ENCODE measurements at places on chromosomes 1 and 21.

GRCh38 chr1:154886281-154887015 is 16.4 kb upstream of the KCNN3 start:
- H3K4me1 ChIP-seq, result no peaks in the 10 kb centered on the region
- no peaks in the 10 kb centered on the region for H3K36me3 ChIP-seq

- H3K27me3 ChIP-seq, result no peaks in the 10 kb centered on the region
- no peak overlapping the region for H3K4me3 ChIP-seq
- H3K27ac ChIP-seq, result no peak overlapping the region
- H3K4me1 ChIP-seq, result no peaks in the 10 kb centered on the region
Observed at GRCh38 chr1:239952348-239953308, 139.1 kb upstream of the FMN2 start.

GRCh38 chr1:93665015-93665414 is 16.6 kb downstream of the BCAR3 start:
- peak overlapping the region; percentile 47 for H3K27ac ChIP-seq
- H3K36me3 ChIP-seq, result no peaks in the 10 kb centered on the region
- H3K27me3 ChIP-seq, result no peaks in the 10 kb centered on the region
- no peak overlapping the region for H3K4me3 ChIP-seq

GRCh38 chr1:162641114-162641513 is 8.8 kb downstream of the DDR2 start:
- H3K4me1 ChIP-seq, result peaks cover 2% of the 10 kb centered on the region
- no peak for DNase-seq
- H3K27ac ChIP-seq, result no peak overlapping the region
- H3K27me3 ChIP-seq, result no peaks in the 10 kb centered on the region
- no peaks in the 10 kb centered on the region for H3K36me3 ChIP-seq

DNA sequence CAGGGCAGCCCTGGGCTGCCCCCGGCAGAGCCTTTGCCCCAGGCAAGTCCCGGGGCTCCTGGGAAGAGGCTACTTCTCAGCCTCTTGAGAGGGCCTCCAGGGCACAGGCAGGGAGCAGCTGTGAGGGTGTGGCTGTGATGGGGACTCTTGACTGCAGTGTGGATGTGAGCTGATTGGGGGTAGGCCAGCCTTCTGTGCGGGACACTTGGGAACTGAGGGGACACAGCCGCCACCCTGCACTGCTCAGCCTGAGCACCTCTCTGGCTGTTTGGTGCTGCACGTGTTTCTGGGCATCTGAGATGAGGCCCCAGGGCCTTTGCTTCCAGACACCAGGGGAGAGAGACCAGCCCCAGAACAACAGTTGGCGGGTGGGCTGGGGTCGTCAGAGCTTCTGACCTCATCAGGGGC is 62.1 kb downstream of the SKI start:
- DNase-seq, result no peak
- H3K4me1 ChIP-seq, result peaks cover 78% of the 10 kb centered on the region
- H3K36me3 ChIP-seq, result no peaks in the 10 kb centered on the region
- H3K27me3 ChIP-seq, result no peaks in the 10 kb centered on the region
- H3K4me3 ChIP-seq, result peak overlapping the region; percentile 41
- peak overlapping the region; percentile 76 for H3K27ac ChIP-seq

GRCh38 chr1:203408486-203409481 is 57.9 kb upstream of the FMOD start:
- H3K4me3 ChIP-seq, result no peak overlapping the region
- H3K4me1 ChIP-seq, result peaks cover 63% of the 10 kb centered on the region
- peak overlapping the region; percentile 91 for H3K27ac ChIP-seq

DNA sequence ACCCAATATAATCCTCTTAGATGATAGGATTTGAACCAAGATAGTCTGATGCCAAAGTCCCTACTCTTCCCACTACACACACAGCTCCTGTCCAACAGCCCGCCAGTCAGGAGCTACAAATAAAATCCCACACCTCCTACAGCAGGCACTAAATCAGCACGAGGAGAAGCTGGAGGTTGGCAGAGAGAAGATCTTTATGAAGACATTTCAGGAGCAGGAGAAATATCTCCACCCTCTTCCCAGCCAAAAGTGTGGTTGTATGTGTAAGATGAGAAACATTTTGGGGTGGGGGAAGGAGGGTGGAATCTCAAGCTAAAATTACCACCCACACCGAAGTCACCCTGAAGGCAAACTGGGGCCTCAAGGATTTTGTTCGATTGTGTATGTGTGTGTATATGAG is 54.5 kb downstream of the PLXNA2 start:
- peaks cover 14% of the 10 kb centered on the region for H3K4me1 ChIP-seq
- H3K36me3 ChIP-seq, result no peaks in the 10 kb centered on the region
- no peak for DNase-seq
- no peak overlapping the region for H3K27ac ChIP-seq
- H3K27me3 ChIP-seq, result no peaks in the 10 kb centered on the region

- no peak for DNase-seq
- peaks cover 56% of the 10 kb centered on the region for H3K4me1 ChIP-seq
- no peak overlapping the region for H3K27ac ChIP-seq
- no peaks in the 10 kb centered on the region for H3K36me3 ChIP-seq
Observed at GRCh38 chr1:51871351-51871975, 7.1 kb downstream of the NRDC start.

DNA sequence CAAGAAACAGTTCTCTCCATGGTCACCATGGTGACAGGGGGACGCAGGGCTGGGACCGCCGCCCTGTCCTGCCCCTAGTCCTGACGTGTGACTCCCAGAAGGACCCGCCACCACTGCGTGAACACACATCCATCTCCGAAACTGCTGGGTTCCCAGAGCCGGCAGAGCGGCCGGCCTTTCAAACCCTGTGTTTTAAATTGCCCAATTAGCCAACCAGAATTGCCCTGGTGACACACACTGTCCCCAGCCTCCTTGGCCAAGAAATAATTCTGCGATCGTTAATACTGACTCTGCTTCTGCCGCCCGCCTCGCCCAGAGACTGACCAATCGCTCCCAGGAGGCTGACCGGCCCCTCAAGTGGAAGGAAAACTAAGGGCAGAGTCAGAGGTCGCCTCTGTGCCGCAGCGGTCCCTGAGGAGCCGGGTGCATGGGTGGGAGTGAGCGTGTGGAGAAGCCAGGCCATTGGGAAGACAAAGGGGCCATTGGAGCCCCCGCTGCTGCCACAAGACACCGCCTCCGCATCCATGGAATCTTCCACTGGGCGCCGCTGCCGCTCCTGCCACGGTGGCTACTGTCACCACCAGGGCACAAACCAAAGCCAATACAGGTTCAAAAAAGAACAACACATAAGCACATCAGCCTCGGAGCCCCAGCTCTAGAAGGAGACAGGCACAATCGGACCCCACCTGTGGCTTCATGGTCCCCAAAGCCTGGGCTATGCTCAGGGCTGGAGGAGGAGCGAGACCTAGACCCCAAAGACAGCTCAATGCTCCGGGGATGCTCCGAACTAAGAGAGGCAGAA is 273.2 kb downstream of the NPHP4 start:
- no peak overlapping the region for H3K4me3 ChIP-seq
- DNase-seq, result no peak
- H3K27me3 ChIP-seq, result no peaks in the 10 kb centered on the region
- H3K36me3 ChIP-seq, result no peaks in the 10 kb centered on the region

- no peak for DNase-seq
- H3K27ac ChIP-seq, result no peak overlapping the region
- no peak overlapping the region for H3K4me3 ChIP-seq
- no peaks in the 10 kb centered on the region for H3K4me1 ChIP-seq
Observed at GRCh38 chr1:68481041-68481440, 15.8 kb downstream of the DEPDC1 start.

DNA sequence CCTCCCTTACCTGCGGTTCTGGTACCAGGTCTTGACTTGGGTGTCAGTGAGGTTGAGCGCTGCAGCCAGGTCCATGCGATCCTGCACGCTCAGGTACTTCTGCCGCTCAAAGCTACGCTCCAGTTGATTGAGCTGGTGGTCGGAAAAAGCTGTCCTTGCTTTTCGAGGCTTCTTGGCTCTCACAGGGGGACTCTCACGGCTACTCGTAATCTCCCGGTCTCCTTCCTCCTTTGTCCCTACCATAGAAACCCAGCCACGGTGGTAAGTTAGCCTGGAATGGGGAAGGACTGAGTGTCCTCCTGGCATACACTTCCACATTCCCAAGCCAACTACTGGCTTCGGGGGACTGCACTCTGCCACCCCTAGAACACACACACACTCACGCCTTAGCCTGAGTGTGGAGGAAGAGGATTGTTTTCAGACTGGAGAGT is 2.6 kb downstream of the BARHL2 start:
- peaks cover 28% of the 10 kb centered on the region for H3K27me3 ChIP-seq
- H3K4me3 ChIP-seq, result no peak overlapping the region
- DNase-seq, result peak; percentile 43
- H3K27ac ChIP-seq, result no peak overlapping the region

- H3K36me3 ChIP-seq, result no peaks in the 10 kb centered on the region
- no peaks in the 10 kb centered on the region for H3K4me1 ChIP-seq
- DNase-seq, result no peak
- H3K27ac ChIP-seq, result no peak overlapping the region
Observed at GRCh38 chr1:165403835-165404482, 41.0 kb downstream of the RXRG start.

- H3K4me3 ChIP-seq, result no peak overlapping the region
- no peaks in the 10 kb centered on the region for H3K27me3 ChIP-seq
- H3K36me3 ChIP-seq, result no peaks in the 10 kb centered on the region
- DNase-seq, result no peak
Observed at GRCh38 chr1:80639777-80640533, 1160.8 kb upstream of the ADGRL2 start.

GRCh38 chr1:81264976-81265375 is 535.8 kb upstream of the ADGRL2 start:
- no peak for DNase-seq
- H3K36me3 ChIP-seq, result no peaks in the 10 kb centered on the region
- no peaks in the 10 kb centered on the region for H3K4me1 ChIP-seq
- no peak overlapping the region for H3K27ac ChIP-seq
- H3K4me3 ChIP-seq, result no peak overlapping the region

GRCh38 chr21:35478161-35479064 is 429.3 kb upstream of the RUNX1 start:
- peaks cover 12% of the 10 kb centered on the region for H3K4me1 ChIP-seq
- H3K4me3 ChIP-seq, result no peak overlapping the region
- H3K27ac ChIP-seq, result no peak overlapping the region
- H3K36me3 ChIP-seq, result no peaks in the 10 kb centered on the region
- H3K27me3 ChIP-seq, result no peaks in the 10 kb centered on the region
- no peak for DNase-seq
